Hippocampal formation (tissue), 2 donors: ENCODE measurements at places on chromosomes 11 and 22.

GRCh38 chr11:122267602-122268001 lies 151.6 kb upstream of the BLID start:
- no peak for DNase-seq

DNA sequence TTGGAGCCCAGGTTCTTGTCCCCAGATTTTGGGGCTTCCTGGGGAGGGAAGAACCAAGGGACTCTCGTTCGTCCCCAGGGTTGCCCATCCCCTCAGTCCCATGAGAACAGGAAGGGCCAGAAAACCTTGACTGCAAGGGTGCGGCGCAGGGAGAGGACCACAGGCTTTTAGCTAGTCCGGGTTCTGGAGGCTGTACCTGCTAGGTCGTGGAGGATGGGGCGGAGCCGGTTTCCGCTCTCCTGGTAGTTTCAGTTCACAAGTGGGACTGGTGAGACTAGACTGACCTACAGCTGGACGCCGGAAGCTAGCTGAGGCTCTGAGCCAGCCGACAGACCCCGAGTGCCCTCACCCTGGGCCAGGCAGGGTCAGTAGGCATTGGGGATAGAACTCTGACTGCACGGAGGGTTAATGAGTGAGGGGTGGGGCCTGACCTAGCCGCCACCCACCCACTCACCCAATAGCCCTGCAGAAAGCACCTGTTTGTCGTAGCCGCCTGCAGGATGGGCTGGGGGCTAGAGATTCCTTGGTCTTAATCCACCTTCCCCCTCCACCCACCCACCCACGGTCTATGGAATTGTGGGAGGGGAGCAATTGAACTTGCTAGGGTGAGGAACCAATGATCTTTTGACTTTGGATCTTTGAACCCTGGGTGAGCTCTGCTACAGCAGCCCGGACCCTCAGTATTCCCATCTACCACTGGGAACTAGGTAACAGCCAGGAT lies 1.5 kb downstream of the MAFF start:
- no peak for DNase-seq

DNA sequence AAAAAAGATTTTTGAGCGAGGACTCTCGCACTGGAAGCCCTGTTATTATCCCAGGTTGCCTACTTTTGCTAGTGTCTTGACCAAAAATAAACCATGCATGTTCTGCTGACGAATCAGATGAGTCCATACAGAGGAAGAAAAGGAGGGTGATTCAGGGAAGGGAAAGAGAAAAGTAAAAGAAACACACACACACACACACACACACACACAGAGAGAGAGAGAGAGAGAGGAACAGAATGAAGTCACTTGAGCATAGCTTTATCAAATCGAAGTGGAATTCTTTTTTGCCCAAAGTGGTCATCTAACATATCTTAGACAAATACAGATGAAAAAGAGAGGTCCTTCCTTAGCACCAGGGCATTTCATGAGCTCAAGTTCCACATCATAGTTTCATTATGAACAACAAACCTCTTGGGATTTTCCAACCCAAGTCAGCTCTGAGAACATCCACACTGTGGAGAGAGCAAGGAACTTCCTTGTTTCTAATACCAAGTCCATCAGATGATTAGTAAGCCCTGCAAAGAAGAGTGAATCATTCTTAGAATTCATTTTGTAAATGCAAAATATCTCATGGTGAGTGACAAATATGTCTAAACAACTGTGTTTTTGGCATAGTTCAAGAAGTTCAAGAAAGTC lies 7.7 kb upstream of the MMP12 start:
- DNase-seq, result no peak

DNA sequence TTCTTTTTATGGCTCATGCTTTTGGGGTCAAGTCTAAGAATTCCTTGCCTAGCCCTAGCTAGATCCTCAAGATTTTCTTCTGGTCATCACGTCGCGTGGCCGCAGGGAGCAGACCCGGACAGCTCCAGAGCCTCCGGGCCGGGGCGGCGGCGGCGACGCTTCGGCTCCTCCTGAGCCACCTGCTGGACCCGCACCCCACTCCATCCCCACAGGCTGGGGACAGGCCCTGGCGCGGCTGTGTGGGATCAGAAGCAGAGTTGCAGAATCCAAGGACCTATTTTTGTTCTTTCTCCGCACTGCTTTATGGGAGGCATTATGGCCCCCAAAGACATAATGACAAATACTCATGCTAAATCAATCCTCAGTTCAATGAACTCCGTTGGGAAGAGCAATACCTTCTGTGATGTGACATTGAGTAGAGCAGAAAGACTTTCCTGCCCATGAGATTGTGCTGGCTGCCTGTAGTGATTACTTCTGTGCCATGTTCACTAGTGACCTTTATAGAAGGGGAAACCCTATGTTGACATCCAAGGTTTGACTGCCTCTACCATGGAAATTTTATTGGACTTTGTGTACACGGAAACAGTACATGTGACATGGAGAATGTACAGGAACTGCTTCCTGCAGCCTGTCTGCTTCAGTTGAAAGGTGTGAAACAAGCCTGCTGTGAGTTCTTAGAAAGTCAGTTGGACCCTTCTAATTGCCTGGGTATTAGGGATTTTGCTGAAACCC lies 12.4 kb upstream of the SCARF2 start:
- DNase-seq, result no peak

- no peak for DNase-seq
Observed at GRCh38 chr11:116648247-116649174, 124.3 kb downstream of the BUD13 start.

DNA sequence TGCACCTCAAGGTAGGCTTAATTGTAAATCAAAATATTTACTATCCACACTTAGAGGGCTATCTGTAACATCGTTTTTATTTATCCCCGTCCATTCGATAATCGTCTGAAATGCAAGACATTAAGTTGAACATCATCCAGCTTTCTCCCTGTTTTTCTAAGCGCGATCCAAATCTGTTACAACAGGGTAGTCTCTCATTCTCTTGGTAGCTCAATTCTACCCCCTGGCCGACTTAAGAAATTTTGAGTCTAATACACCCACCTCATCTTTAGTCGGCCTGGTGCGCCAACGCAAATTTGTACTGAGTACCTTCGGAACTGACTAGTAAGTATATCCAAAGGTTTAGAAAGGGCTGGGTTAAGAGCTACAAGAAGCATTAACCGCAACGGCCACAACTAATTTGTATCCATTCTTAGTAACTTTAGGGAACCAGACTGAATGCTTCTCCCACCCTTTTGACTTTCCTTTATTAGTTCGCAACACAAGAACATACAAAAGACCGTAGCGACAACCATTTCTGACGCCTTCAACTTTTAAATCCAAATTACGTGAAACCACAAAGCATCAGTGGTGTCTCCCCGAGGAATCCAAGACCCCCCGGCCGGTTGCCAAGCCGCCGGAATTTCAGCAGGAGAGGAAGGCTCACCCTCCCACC lies 1.0 kb upstream of the ZNF143 start:
- peak; percentile 49 for DNase-seq

- no peak for DNase-seq
Observed at GRCh38 chr22:44685384-44686056, 16.5 kb upstream of the PRR5 start.

GRCh38 chr11:69442807-69443137 lies 38.7 kb upstream of the LINC01488 start:
- DNase-seq, result no peak

GRCh38 chr11:110793556-110793955 lies 81.3 kb upstream of the ARHGAP20 start:
- DNase-seq, result no peak
